Esophagus muscularis mucosa (tissue), 4 donors: ENCODE measurements at places on chromosomes 16 and 17. TPM values are rescaled to one million over a fixed set of nuclear protein-coding genes. Genes with fewer than 3 reads are reported as not detected.

DNA sequence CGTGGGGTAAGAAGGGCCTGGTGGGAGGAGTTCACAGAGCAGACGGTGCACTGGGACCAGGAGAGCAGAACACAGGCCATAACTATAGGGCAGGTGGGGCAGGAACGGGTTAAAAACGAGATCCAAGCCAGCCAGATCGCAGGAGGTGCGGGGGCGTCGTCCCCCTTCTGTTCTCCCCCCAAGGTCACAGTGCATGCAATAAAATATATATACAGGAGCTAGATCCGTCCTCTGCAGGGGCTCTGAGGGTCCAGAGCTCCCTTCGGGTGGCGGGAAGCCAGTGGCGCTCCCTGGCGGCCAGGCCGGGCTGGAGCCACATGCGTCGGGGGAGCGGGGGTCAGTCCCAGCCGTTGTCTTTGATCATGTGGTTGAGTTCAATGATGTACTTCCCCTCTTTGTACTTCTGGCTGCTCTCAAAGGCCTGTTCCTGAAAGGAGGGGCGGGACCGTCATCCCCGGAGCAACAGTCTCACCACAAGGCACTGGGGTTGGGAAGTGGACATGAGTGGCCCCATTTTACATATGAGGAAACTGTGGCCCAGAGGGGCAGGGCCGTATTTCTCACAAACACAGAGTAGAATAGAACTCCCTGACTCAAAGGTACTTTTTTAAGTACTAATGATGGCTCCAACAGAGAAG is 768 bp upstream of the TBX6 start:
- peak overlapping the region; percentile 61 for H3K4me3 ChIP-seq
- peak; percentile 97 for DNase-seq
- H3K4me1 ChIP-seq: peaks cover 63% of the 10 kb centered on the region
- peaks cover 18% of the 10 kb centered on the region for H3K36me3 ChIP-seq
- peak overlapping the region; percentile 97 for H3K27ac ChIP-seq

ZACN gene
- total RNA-seq: not detected

GRCh38 chr17:58531661-58532554 is 17.5 kb upstream of the MTMR4 start:
- no peak for DNase-seq
- peak overlapping the region; percentile 59 for H3K27ac ChIP-seq
- no peaks in the 10 kb centered on the region for H3K36me3 ChIP-seq
- H3K27me3 ChIP-seq: no peaks in the 10 kb centered on the region
- peak overlapping the region; percentile 61 for H3K4me3 ChIP-seq

DNA sequence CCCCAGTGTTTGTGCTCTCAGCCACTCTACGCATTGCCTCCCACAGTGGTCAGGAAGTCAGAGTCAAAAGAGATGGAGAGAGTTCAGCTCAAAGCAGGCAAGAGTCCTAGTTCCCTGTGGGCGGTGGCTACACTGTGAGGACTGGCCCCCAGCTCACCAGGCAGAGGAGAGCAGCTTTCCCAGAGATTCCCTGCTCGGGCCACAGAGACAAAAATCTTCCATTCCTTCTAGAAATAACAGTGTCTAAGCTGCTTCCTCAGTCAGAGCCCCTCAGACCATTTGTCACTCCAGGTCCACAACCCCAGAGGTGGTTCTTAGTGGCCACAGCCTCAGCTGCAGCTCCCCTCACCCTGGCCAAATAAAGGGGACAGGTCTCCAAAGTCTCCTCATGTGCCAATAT is 263.0 kb upstream of the RPL38 start:
- H3K36me3 ChIP-seq: no peaks in the 10 kb centered on the region
- H3K27ac ChIP-seq: no peak overlapping the region
- H3K4me1 ChIP-seq: no peaks in the 10 kb centered on the region
- H3K27me3 ChIP-seq: no peaks in the 10 kb centered on the region

TP53TG3F gene
- total RNA-seq: not detected

DNA sequence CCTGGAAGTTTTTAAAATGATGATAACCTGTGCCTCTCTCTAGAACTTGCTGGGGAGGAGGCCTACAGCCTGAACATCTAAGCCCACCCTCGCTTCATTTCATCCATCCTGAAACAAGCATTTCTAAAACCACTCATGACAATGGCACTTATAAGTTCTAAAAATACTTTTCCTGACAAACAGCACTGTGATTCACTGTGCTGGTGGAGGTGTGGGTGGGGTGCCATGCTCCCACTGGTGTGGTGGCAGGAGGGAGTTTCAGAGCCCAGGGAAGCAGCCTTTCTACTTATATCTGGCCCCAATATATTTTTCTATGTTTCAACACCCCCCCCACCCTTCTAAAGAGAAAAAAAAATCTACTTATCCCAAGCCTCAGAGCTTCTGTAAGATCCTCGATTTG is 52.6 kb downstream of the RAB11FIP4 start:
- H3K4me1 ChIP-seq: no peaks in the 10 kb centered on the region
- H3K36me3 ChIP-seq: no peaks in the 10 kb centered on the region
- H3K4me3 ChIP-seq: no peak overlapping the region
- H3K27ac ChIP-seq: no peak overlapping the region

DNA sequence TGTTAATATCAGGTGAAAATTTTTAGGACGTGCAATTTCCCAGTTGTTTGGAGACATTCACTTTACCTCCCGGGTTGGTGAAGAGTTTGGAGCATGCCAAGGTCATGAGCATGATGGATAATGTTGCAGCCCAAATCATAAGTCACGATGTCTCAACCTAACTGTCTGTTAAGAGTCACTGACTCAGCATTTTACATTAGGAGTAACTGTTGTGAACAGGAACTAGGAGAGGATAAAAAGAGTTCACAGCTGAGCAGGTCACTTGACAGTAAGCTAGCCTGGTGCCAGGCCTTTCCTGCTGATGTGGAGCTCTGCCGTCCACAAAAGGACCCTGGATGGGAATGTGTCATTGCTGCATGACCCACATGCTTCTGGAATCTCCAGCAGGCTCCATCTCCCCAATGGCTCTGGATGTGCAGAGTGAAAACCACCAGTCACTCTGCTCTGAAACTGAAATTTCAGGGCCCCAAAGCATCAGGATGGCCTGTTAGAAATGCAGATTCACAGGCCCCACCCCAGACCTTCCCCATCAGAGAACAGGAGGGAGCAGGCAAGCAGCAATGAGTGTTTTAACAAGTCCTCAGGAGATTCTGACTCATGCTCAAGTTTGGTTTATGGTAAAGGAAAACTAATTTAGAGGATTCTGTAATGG is 371.6 kb upstream of the MAF start:
- no peaks in the 10 kb centered on the region for H3K4me1 ChIP-seq
- no peak for DNase-seq
- H3K36me3 ChIP-seq: no peaks in the 10 kb centered on the region
- H3K27me3 ChIP-seq: no peaks in the 10 kb centered on the region
- H3K27ac ChIP-seq: no peak overlapping the region
- H3K4me3 ChIP-seq: no peak overlapping the region

CCL3 gene
- total RNA-seq: 1.3 TPM
